Small intestine (tissue), 16 donors: ENCODE measurements at places on chromosomes 6 and 20.

DNA sequence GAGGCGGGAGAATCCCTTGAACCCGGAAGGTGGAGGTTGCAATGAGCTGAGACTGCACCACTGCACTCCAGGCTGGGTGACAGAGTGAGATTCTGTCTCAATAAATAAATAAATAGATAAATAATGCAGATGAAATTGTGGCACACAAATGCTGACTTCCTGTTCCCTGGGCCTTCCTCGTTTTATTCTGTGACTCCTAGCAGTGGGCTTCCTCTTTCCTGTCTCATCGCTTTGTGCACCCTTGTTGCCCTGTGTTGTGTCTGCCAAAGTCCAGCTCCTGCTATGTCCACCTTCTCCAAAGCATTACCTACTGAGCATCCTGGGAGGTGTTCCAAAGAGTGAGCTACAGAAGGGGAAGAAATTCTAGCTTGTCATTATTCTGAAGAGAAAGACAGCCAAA lies 100.2 kb upstream of the TIAM2 start:
- DNase-seq: no peak

- no peak for DNase-seq
Observed at GRCh38 chr6:159943968-159944598, 24.8 kb upstream of the IGF2R start.

GRCh38 chr20:37714978-37715672 lies 21.3 kb downstream of the CTNNBL1 start:
- no peak for DNase-seq

DNA sequence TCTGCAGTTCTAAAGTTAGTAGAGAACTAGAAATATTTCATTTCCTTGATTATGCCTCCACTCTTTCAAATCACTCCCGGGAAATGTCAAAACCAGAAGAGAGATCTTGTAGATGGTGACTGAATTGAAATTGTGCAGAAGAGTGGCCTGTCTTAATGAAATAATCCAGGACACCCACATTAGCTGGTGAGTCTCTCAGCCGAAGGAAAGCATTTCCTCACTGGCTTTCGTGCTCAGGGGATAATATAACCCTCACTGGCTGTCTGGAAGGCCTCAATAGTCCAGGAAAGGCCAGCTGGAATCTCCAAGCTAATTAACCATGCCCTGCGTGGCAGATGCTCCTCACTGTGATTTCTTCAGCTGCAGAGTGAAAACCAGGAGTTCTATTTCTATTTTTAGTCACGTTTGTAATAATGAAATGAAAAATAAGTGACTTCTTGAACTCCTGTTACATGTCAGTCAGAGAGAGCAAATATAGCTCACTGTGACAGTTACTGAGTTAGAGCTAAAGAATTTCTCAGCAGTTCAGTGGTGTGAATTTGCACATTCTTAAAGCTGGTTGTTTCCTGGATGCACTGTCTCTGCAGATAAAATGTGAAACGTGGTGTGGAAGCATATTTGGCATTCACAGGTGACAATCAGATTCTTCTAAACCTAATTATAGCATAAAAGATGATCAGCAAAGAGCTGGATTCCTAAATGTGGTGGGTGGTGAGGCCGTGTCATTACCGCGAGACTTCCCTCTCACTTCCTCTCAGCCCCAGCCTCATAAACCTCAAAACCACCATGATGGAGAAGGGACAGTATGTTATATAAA lies 211.7 kb downstream of the LMBRD1 start:
- DNase-seq: no peak

DNA sequence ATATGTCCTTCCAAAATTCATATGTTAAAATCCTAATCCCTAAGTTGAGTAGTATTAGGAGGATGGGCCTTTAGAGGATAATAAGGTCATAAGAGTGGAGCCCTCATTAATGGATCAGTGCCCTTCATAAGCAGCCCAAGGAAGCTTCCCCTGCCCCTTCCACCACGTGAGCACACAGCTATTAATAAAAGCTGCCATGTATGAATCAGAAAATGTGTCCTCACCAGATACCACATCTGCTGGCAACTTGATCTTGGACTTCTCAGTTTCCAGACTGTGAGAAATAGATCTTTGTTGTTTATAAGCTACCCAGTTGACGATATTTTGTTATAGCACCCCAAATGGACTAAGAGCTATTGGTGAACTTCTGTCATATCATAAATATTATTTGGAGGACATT lies 207.7 kb upstream of the HDDC2 start:
- no peak for DNase-seq

- no peak for DNase-seq
Observed at GRCh38 chr6:34259529-34260069, 10.8 kb upstream of the SMIM29 start.
